ENCODE measurements at places on chromosomes 6 and 20. TPM values are rescaled to one million over a fixed set of nuclear protein-coding genes. Genes with fewer than 3 reads are reported as not detected.

- no peak for DNase-seq
Observed at GRCh38 chr20:32533732-32534131, 51.4 kb downstream of the NOL4L start.

GRCh38 chr6:144063246-144063743, 32.1 kb downstream of the SF3B5 start:
- no peak for DNase-seq

Gene TNFRSF6B
- 4.4 TPM for total RNA-seq

Gene SLC17A1
- not detected for total RNA-seq

Gene NFATC2
- 3.3 TPM for total RNA-seq

Gene CALHM4
- total RNA-seq, result not detected

Gene PPP1R14C
- total RNA-seq, result 14.9 TPM

GRCh38 chr6:136405420-136406029, 115.9 kb upstream of the BCLAF1 start:
- DNase-seq, result no peak

Gene BTN1A1
- not detected for total RNA-seq

Gene OPRL1
- total RNA-seq, result 0.68 TPM

Gene EFCAB8
- not detected for total RNA-seq

Gene FOXS1
- not detected for total RNA-seq

Gene RCAN2
- total RNA-seq, result 26.2 TPM

Gene SSTR4
- not detected for total RNA-seq

DNA sequence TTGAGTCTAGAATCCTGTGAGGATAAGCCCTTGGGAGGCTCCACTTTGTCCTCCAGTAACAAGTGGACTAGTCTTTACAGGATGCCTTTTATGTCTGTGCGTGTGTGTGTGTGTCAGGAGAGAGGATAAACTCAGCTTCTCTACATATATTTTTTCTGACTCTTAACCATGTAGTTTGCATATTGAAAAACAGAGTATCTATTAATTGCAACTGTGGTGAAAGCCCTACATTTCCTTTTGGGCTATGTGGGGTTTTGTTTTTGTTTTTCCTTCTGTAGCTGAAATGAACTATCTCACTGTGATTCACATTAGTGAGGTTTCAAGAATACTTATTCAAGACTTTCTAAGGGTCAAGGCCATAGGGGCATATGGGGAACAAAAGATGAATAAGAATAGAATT, 17.7 kb downstream of the TPBG start:
- no peak for DNase-seq

DNA sequence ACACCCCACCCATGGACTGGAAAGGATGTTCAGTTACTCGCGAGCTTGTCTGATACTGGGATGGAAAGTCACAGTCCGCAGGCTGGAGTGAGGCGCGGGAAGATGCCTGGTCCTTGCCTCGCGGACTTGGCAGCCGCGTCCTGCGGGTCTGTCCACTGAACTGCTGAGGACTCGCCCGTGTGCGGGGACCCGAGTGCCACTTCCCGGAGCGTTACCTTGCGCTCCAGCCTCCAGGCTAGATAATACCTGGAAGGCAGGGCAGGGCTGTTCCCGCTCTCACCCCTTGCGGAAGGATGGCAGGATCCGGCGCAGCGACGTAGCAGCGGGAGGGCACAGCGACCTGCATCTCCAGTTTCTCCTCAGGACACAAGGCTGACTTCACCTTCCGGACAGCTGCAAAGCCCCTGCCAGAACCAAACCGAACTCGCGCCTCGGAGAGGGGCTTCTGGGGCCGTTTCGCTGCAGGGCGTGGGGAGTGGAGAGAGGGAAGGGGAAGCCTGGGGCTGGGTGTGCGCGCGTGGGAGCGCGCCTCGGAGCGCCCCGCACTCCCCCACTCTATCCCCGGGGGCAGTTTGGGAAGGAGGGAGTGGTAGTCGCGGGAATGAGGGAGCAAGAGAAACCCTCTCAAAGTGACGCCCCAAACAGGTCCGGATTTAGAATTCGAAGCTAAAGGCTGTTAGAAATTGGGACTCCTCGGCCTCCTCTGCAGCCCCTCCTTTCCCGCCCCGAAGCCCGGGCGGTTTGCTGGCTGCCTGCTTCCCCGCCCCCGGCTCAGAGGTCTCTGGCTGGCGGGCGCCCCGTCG, at the start of gene KCNQ5:
TSS of gene KCNQ5 (plus strand) at position 774 of the 803 bp plus-strand sequence.
- peak; percentile 37 for DNase-seq

- no peak for DNase-seq
Observed at GRCh38 chr6:165219629-165220028, 89.8 kb downstream of the C6orf118 start.

- DNase-seq, result no peak
Observed at GRCh38 chr6:158848490-158848895, 29.3 kb upstream of the EZR start.

Gene EYA2
- total RNA-seq, result 0.60 TPM

DNA sequence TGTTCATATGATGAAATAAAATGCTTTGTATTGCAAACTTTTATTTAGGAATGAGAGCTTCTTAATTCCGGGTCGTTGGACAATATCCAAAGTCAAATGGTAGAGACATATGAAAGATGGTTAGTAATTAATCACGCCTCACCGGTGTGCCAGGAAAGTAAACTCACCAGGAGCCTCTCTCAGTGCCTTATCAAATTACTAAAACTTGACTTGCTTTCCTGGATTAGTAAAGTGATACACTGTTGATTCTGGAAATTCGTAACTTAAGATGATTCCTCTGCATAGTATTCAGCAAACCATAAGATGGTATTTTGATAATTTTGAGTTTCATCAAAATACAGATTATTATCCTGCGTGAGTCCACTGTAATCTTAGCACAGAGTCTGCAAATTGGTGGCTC, 115.2 kb downstream of the PAX1 start:
- DNase-seq, result no peak

Gene ARFGEF2
- 34.2 TPM for total RNA-seq

- DNase-seq, result no peak
Observed at GRCh38 chr6:41561931-41562911, 16.0 kb downstream of the FOXP4 start.

DNA sequence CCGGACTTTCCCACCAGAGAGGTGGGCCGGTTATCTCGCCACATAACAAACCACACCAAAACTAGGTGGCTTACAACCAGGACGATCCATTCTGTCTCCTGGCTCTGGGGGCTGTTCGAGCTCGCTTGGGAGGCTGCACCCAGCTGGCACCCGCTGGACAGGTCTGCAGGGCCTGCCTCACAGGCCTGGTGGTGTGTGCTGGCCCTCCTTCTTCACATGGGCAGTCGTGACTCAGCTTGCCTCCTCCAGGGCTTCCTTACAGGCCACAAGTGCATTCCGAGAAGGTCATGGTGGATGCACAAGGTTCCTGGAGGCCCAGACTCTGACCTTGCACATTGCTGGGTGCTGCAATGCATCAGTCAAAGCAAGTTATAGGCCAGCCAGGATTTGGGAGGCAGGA, 34.2 kb downstream of the FOXF2 start:
- no peak for DNase-seq

Gene E2F3
- total RNA-seq, result 13.0 TPM

DNA sequence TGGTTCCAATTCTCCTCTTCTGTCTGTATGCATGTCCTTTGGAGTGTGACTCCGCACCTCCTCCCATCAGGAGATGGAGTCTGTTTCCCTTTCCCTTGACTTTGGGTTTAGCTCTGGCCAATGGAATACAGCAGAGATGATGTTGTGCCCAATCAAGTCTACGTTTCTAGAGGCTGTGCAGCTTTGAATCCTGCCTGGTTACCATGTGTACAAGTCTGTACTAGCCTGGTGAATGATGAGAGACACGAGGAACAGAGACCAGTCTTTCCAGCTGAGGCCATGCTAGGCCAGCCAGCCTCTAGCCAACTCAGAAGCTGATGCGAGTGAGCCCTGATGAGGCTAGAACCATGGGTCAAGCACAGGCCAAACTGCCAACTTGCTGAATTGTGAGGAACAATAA, 83.2 kb downstream of the LAMP5 start:
- DNase-seq, result no peak

DNA sequence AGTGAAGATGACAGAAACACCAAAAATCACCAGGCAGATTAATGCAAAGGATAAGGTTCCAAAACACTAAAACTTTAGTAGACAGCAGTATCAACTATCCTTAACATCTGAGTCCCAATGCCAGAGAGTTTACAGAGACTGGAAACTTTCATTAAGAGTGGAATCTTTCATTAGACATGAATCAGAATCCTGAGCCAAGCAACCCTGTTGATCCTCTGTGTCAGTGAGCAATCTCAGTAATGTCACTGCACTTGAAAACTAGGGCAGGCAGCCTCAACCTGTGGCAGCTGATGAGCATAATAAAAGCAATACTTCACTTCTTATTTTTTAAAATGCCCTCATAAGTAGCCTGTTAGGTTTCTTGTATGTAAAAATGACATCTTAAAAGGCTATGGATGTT, 252.8 kb upstream of the PLN start:
- DNase-seq, result peak; percentile 26

GRCh38 chr6:15441215-15441868, 195.5 kb downstream of the JARID2 start:
- DNase-seq, result peak; percentile 25

Gene EYS
- 0.20 TPM for total RNA-seq

DNA sequence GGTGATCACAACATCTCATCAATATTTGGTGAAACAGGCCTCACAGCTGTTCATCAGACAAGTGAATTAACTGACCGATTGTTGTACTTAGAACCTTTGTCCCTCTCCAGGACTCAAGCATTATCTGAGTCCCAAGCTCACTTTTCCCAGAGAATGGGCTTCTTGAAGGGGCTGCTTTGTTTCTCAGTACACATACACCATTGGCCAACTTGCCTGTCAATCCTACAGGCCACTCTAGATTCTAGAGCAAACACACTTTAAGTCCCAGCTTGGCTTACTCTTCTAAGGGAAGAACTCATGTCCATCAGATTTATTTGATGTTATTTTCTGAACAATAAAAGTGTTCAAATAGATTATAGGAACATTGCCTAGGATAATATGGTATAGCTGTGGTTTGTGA, 249.5 kb downstream of the BCKDHB start:
- DNase-seq, result no peak

Gene TREM2
- total RNA-seq, result not detected

Gene OPRM1
- not detected for total RNA-seq

Gene CSE1L
- total RNA-seq, result 44.0 TPM

Gene ABT1
- total RNA-seq, result 7.1 TPM

DNA sequence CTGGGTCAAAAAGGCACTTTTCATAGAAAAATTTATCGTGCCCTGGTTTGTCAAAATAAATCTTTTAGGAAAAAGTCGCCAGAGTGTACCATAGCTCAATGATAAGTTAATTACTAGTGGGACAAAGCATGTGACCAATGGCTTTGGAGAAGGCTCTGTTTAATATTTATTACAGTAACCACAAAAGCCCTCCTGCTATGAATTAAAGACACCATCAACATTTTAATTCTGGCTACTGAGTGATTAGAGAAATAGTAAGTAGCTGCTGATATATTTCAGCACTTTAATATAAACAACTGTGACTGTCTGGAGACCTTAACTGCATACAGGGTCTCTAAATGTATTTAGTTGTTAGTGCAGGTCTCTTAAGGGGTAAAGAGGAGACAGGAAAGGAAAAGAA, 38.3 kb downstream of the KIF13A start:
- DNase-seq, result no peak

DNA sequence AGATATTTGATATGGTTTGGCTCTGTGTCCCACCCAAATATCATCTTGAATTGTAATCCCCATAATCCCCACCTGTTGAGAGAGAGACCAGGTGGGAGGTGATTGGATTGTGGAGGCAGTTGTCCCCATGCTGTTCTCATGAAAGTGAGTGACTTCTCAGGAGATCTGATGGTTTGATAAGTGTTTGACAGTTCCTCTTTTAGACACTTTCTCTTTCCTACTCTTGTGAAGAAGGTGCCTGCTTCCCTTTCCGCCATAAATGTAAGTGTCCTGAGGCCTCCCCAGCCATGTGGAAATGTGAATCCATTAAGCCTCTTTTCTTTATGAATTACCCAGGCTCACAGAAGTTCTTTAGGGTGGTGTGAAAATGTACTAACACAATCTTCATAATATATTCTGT, 1404.0 kb upstream of the ADGRB3 start:
- DNase-seq, result no peak

DNA sequence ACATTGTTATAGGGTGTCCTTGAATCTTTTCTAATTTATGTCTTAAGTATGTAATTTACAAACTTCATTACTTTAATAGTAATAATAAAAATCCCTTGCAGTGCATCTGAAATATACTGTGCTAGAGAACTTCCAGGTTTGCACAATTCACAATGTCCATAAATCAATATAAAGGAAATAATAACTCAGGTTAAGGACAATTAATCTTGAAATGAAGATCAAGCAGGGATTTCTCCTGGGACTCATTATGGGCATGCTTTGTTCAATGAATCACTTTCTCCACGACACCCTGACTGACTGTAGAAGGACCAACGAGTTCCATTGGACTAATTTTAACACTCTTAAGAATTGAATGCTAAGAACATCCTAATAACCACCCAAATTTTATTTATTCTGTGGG, 110.0 kb downstream of the PHACTR1 start:
- DNase-seq, result no peak

DNA sequence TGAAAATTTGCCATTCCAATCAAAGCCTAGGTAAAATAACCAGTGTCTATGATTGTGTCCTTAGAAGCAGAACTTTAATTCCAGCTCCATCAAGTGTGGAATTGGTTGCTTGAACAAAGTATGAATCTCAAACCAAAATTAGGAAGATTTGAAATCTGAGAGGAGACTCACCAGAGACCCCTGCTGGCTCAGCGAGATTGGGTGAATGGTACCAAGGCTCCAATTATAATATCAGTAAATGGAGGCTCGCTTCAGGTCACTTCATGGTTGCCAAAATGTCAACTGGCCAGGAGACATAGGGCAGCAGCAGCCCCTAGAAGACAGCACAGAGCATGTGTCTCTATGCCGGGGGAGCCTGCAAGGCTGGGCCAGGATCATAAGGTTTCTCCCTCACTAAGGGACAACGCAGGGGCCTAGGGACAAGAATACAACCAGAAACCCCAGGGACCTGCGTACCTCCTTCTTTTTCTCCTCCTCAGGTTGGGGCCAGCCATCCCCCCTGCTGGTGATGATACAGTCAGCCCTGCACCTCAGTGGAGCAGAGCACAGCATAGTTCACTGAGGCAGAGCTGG, 14.0 kb downstream of the RBL1 start:
- no peak for DNase-seq

- DNase-seq, result no peak
Observed at GRCh38 chr6:7639427-7639826, 49.4 kb downstream of the SNRNP48 start.

Gene RAB32
- total RNA-seq, result 1.2 TPM
